Activated naive CD8-positive, alpha-beta T cell treated with anti-CD3 and anti-CD28 coated beads for 36 hours (primary cell): ENCODE measurements at places on chromosomes 4 and X. TPM values are rescaled to one million over a fixed set of nuclear protein-coding genes. Genes with fewer than 3 reads are reported as not detected.

DNA sequence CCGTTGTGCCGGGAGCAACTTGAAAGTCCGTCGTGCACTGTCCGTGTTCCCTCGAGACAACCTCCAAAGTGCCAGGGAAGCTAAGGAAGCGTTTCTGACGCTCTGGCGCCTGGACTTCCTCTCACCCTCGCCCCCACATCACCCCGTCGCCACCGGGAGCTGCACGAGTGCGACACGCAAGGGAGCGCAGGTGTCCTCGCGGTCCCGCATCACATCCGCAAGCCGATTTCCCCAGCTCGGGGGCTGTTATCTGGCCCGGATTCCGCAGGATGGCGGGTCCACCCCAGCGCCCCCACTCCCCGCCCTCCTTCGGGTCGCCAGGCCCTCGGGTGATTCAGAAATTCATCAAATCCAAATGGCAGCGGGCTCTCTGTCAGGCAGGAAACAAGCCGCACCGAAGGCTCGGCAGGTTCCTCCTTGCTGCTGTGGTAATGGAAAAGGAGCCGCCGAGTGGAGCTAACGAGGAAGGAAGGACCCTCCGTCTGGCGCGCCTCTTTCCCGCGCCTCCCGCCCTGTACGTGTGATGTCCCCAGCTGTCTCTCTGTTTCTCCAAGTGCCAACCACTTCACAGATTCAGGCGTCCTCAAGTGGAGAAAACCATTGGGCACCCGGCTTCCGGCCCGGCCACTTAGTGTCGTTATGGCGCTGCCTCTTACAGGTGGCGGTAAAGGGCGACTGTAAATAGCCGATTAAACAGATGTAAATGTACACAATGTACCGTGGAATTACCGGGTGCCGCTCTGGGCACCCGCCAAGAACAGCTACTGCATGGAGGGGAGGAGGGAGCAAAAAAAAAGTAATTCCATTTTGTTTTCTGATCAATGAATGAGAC is 921 bp upstream of the SETD7 start:
- H3K4me3 ChIP-seq: peak overlapping the region; percentile 97
- peak; percentile 62 for DNase-seq
- peaks cover 47% of the 10 kb centered on the region for H3K4me1 ChIP-seq
- H3K27ac ChIP-seq: peak overlapping the region; percentile 95
- H3K27me3 ChIP-seq: peaks cover 15% of the 10 kb centered on the region
- peaks cover 7% of the 10 kb centered on the region for H3K36me3 ChIP-seq

DNA sequence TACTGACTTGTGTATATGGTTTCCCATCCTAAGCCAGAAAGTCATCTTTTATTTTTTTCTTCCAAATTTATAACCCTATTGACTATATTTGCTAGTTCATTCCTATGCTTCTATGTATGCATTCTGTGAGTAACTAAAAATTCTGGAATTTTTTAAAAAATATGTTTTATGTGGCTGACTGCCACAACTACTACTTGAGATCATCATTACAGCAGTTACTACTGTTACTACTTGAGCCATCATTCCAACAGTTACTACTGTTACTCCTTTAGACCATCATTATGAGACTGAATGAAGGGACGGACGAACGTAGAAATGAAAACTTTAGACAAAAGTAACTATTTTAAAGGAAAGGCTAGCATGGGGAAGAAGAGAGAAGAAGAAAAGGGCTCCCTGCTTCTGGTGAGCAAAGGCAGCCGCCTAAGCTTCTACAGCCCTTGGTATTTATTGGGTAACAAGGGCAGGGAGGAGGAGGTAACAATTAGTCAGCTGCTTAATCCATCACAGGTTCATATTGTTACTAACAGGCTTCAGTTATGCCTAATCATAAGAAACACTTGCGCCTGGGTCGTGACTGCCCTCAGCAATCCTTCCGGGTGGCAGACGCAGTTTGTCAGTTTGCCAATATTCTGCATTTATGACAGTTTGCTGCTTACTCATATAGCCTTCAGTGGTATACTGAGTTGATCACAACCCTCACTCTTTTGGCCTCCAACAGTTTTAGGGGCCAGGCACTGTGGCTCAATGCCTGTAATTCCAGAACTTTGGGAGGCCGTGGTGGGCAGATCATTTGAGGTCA is 80.4 kb downstream of the PDLIM5 start:
- peaks cover 2% of the 10 kb centered on the region for H3K4me1 ChIP-seq
- no peaks in the 10 kb centered on the region for H3K27me3 ChIP-seq
- DNase-seq: no peak
- H3K27ac ChIP-seq: no peak overlapping the region

The IGSF1 gene
- not detected for total RNA-seq

DNA sequence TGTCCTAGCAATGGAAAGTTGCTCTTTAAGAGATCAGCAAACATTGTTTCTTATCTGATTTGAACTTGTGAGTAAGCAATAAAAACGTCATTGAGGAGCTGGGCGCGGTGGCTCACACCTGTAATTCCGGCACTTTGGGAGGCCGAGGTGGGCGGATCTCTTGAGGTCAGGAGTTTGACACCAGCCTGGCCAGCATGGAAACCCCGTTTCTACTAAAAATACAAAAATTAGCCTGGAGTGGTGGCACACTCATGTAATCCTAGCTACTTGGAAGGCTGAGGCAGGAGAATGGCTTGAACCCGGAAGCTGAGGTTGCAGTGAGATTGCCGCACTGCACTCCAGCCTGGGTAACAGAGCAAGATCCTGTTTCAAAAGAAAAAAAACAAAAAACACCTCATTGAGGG is 11.2 kb upstream of the PLAC8 start:
- no peak for DNase-seq
- H3K36me3 ChIP-seq: peaks cover 3% of the 10 kb centered on the region
- H3K27me3 ChIP-seq: no peaks in the 10 kb centered on the region
- H3K4me1 ChIP-seq: peaks cover 21% of the 10 kb centered on the region
- peak overlapping the region; percentile 0 for H3K4me3 ChIP-seq

GRCh38 chr4:47801481-47802002 is 36.3 kb downstream of the CORIN start:
- no peak overlapping the region for H3K4me3 ChIP-seq
- no peak overlapping the region for H3K27ac ChIP-seq
- H3K36me3 ChIP-seq: no peaks in the 10 kb centered on the region
- no peak for DNase-seq

DNA sequence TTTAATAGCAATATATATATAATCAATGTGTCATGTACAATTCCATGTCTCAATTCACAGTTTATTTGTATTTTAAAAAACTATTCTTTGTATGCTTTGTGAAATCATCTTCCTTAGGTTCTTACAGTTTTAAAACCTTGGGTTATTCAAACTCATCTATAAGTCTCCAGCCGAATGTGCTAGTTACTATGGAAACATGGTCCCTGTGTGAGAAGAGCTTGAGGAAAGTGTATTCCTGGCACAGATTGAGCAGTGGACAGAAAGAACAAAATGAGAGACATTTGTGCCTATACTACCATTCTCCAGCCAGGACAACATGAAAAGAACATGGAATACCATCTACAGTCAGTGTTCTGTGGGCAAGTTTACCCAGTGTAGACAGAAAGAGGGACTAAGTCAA is 103.4 kb downstream of the EFHC2 start:
- H3K27ac ChIP-seq: no peak overlapping the region
- no peak overlapping the region for H3K4me3 ChIP-seq
- H3K36me3 ChIP-seq: no peaks in the 10 kb centered on the region

DNA sequence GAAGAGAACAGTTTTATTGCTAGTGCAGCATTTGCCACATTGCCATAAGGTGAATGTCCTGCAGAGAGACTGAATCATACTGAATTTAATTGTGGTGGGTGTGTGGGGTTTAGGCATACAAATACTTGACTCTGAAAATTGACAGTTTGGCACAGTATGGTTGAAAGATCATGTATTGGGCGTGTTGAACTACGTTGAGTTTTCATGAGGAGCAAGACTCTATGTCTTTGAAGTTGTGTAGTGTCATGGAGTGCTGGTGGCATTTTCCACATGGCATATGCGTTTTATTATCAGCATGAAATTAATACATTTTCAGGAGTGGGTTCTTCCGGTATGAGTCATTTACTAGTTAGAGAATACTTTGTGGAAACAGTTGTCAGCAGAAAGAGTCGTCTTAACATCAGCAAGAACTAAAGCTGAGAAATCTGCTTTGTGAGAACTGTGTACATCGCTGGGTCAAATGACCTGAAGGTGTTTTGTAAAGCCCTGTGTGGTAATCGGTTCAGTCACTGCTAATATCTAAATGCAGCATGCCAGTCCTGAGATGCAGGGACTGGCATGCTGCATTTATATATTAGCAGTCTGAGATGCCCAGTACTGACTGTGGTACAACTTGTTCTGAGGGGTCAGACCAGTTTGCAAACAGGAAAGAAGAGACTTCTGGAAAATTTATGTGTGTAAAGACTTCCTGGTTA is 50.3 kb downstream of the ARHGAP10 start:
- no peaks in the 10 kb centered on the region for H3K27me3 ChIP-seq
- H3K36me3 ChIP-seq: no peaks in the 10 kb centered on the region
- H3K27ac ChIP-seq: no peak overlapping the region
- H3K4me3 ChIP-seq: no peak overlapping the region
- peaks cover 25% of the 10 kb centered on the region for H3K4me1 ChIP-seq
- DNase-seq: no peak

The TCP11X2 gene
- not detected for total RNA-seq

- H3K27me3 ChIP-seq: no peaks in the 10 kb centered on the region
- no peak overlapping the region for H3K4me3 ChIP-seq
- peaks cover 70% of the 10 kb centered on the region for H3K4me1 ChIP-seq
- H3K27ac ChIP-seq: no peak overlapping the region
- DNase-seq: no peak
Observed at GRCh38 chr4:102569200-102569599, 68.0 kb downstream of the NFKB1 start.

DNA sequence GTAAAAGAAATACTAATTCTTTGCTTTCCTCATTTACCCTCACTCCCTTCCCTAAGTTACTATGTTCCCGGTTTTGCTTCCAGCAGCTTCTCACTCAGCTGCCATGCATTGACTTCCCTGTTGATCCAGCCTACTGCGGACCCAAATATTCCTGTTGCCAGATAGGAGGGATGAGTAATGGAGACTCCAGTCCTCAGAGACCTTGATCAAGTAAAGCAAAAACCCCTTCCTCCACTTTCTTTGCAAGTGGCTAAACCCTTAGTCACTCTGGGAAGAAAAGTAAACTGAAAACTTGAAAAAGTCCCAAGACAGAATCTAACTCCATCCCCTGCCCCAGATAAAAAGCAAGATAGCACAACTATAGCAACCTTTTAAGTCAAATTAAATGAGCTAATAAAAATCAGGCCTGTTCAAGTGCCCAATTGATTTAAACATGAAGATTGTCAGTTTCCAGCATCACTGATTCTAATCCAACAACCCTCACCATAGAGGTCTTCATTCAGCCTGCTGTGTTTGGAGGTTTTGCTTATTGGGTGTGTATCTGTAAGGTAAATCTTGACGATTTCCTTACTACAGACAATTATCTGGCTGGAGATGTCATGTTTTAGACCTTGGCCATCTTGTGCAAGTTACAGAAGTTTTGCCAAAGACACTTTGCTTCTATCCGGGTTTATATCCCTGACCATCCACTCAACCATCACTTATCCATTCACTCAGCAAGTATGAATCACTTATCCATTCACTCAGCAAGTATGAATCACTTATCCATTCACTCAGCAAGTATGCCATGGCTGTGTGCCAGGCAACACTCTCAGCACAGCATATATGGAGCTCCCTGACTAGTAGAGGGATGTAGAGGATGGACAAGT is 17.6 kb downstream of the FGFBP1 start:
- peaks cover 17% of the 10 kb centered on the region for H3K27me3 ChIP-seq
- H3K4me3 ChIP-seq: no peak overlapping the region
- no peak overlapping the region for H3K27ac ChIP-seq
- DNase-seq: no peak

DNA sequence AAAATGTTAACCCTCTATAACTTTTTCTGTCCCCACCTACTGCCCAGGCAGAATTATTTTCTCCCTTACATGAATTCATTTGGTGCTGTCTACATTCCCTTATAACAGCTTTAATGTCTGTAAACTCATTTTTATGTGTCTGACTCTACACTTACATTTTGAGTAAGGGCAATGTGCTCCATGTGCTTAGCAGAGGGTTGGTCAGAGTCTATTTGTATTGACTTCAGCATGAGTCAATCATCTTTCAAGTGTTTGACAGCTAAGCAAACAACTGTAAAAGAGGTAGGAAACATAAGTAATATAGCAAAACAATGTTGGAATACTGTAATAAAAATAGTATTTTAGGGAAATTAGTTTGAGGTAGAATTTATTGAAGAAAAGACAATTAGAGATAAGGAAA is 6.3 kb downstream of the IL15 start:
- no peaks in the 10 kb centered on the region for H3K36me3 ChIP-seq
- peaks cover 4% of the 10 kb centered on the region for H3K4me1 ChIP-seq
- no peak for DNase-seq
- peaks cover 11% of the 10 kb centered on the region for H3K27me3 ChIP-seq
- H3K4me3 ChIP-seq: no peak overlapping the region
- H3K27ac ChIP-seq: no peak overlapping the region

DNA sequence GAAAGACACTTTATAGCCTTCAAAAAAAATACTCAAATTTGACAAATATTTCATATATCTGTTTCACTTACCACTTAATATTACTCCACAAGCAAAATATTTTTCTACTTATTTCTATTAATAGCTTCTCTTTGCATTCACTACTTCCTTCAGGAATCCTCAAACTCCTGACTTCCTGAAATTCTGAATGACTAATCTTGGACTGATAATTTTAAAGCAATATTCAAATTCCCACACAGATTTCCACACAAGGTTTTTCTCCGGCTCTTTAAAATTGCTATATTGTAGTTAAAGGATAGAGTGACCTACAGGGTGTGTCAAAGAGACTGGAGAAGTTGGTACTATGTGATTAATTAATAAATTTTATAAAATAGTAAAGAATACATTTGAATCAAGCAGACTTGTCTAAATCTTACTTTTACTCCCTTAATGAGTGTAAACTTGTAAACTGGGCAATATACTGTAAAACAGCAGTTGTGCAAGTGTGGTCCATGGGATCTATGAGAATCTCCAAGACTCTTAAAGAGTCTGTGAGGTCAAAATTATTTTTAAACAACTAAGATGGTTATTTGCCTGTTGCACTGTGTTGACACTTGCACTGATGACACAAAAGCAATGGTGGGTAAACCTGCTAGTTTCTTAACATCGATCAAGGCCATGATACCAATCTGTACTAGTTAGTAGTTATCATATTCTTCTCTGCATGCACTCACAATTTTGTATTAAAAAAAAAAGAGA is 44.5 kb downstream of the ANKRD17 start:
- peaks cover 37% of the 10 kb centered on the region for H3K36me3 ChIP-seq
- no peak for DNase-seq
- no peak overlapping the region for H3K4me3 ChIP-seq

The DNAAF6 gene
- not detected for total RNA-seq

DNA sequence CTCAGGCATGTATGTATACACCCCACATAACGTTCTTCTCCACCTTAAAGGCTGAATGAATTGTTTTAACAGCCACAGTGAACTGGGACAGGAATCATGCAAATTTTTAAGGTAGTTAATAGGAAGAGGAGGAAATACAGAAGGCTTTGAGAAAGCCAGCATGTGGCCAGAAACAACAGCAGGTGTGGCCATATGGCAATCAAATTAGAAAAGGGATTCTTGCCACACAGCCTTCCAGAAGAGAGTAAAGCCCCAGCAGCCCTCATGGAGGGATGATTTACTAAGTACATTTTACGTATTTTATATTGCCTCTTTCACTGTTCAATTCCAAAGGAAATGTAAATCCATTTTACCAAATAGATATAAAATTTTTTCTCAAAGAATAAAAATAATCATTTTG is 792.2 kb downstream of the ADGRL3 start:
- no peaks in the 10 kb centered on the region for H3K4me1 ChIP-seq
- no peak overlapping the region for H3K27ac ChIP-seq
- DNase-seq: no peak
- no peak overlapping the region for H3K4me3 ChIP-seq
- no peaks in the 10 kb centered on the region for H3K27me3 ChIP-seq
- H3K36me3 ChIP-seq: no peaks in the 10 kb centered on the region
